ENCODE measurements at places on chromosomes 3 and 15.

DNA sequence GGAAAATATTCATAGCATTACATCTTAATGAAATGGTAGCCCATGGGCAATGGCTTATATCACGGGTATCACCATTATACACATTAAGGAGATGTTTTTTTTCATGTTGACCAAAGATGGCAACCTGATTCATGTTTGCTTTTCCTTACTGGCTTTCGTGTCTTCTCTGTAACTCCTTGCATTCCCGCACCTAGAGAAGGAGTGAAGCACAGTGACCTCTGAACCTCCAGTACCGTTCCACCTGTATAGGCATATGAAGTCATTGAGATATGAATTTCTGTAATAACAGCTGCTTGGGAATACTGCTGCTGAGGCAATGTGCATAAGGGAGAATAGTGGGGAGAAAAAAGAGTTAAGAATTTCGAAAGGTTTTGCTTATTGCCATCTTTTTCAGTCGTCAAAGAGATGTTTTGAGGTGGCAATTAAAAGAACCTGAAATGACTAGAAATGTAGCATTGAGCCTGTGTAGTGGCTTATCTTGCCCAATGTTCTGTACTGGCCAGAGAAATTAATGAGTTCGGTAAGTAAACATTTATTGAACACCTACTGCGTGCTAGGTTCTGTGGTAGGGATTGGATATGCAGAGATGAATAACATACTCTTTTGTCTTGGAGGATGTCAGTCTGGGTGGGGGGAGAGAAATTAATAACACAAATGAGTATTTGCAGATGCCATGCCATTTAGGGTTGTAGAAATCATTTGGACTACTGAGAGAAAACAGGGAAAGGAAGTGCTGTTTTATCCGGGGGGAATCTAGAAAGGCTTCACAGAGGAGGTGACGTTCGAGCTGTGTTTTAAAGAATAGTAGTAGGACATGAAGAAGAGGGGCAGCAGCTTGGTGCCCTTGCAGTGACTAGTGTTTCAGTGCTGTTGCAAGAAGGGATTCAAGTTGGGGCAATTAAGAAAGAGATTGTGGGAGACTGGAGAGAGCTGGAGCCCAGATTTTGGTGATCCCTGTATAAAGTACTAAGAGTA lies 2.5 kb downstream of the FEM1B start:
- DNase-seq: no peak

DNA sequence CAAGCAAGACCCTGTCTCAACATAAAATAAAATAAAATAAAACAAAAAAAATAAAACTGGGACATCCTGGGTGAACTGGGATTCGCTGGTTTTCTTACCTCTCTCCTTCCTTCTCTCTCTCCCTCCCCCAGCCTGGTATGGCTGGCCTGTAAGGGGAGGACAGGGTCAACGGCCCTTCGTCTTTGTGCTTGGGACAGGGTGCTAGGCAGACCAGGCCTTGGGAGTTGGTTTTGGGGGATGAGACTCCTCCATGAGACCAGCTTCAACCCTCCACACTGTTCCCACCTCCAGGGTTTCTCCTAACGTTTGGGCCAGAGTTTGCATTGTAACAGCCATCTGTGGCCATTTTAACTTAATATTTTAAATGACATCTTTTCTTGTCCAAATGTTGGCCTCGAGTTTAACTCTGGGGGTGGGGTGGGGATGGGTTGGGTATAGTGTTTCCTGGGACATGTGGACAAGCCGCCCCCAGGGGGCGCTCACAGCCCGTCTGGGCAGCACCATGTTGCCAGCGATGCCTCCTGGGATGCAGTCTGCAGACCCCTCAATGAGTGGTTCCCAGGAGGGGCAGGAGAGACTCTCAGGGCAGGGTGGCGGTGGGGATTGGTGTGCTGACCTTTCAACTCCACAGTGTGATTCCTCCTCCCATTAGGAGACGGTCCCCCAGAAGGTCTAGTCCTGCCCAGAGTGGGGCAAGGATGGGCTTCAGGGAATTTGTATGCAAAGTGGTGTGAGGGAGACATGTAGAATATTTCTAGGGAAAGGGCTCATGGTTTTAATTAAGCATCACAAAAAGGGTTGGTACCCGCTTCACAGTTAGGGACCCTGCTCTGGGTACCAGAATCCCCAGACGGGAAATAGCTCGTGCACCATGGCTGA lies 37.7 kb upstream of the LCTL start:
- DNase-seq: peak; percentile 94

GRCh38 chr3:27613846-27614500 lies 108.2 kb downstream of the EOMES start:
- no peak for DNase-seq

DNA sequence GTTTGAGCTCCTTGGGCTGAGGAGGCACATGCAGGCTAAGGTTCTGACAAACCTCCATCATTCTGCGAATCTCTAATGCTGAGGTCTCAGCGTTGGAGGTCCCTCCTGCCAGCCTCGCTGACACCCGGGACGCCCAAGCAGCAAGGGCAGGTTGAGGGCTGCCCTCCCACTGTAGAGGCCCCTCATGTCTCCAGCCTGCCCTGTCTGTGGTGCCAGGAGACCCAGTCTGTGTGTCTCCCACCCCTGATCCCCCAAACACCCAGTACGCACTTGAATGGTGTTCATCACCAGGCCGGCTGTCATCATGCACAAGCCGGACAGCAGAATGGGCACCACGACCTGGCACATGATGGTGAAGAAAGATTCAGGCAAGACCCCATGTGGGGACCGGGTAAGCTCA lies 27.8 kb downstream of the SLC41A3 start:
- DNase-seq: no peak

GRCh38 chr3:182978387-182978786 lies 2.0 kb downstream of the DCUN1D1 start:
- no peak for DNase-seq

GRCh38 chr3:15819576-15819975 lies 21.8 kb upstream of the ANKRD28 start:
- no peak for DNase-seq

GRCh38 chr3:194503081-194503531 lies 16.3 kb upstream of the ATP13A3 start:
- DNase-seq: no peak

DNA sequence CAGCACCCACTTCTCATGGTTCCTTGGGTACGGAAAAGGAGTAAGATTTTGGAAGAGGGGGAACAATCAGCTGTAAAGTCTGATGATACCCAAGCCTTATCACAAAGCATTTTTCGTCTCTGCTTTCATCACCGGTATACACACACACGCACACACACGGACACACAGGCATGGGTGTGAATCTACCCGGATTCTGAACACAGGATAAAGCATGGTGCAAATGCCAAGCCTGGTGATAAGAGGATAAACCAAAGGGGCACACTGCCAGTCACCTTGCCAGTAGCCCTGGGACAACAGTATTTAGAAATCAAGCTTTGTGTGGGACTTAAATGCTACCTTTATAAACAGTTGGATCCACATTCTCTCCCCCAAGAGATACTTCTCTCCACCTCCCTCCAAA lies 22.2 kb downstream of the FAM174B start:
- no peak for DNase-seq

DNA sequence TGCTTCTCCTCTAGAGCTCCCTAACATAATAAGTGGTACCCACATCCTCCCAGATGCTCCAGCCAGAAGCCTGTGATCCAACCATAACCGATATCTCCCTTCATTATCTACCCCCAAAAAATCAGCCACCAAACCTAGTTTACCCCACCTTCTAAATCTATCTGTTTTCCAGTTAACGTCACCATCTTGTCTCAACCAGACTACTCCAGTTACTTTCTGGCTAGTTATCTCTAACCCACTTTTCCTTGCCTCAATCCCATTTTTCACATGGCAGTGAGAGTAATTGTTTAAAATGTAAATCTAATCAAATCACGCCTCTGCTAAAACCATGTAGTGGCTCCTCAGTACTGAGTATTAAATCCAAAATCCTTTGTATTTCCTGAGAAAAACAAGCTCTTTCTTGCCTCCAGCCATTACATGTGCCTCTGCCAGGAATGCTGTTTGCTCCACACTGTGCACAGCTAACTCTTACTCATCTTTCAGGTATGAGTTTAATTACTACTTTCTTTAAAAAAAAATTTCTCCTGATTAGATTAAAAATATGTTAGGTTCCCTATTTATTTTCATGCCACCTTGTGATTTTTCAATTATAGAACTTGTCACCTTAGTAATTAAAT lies 15.4 kb downstream of the CCDC54 start:
- DNase-seq: no peak

DNA sequence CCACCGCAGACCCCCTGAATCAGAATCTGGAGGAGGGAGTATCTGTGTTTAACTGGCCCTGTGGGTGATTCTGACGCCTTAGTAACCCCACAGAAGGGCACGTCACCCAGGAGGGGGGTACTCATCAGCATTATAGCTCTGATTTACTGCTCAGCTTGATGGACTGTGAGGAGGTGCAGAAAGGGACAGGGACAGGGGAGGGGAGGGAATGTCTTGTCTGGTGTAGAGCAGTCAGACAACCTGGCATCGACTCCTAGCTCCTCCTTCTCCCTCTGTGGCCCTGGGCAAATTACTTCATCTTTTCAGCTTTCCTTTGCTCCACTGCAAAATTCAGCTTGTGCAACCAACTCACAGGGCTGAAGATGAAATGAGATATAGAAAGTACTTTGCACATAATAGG lies 42.3 kb upstream of the GLCE start:
- DNase-seq: no peak

DNA sequence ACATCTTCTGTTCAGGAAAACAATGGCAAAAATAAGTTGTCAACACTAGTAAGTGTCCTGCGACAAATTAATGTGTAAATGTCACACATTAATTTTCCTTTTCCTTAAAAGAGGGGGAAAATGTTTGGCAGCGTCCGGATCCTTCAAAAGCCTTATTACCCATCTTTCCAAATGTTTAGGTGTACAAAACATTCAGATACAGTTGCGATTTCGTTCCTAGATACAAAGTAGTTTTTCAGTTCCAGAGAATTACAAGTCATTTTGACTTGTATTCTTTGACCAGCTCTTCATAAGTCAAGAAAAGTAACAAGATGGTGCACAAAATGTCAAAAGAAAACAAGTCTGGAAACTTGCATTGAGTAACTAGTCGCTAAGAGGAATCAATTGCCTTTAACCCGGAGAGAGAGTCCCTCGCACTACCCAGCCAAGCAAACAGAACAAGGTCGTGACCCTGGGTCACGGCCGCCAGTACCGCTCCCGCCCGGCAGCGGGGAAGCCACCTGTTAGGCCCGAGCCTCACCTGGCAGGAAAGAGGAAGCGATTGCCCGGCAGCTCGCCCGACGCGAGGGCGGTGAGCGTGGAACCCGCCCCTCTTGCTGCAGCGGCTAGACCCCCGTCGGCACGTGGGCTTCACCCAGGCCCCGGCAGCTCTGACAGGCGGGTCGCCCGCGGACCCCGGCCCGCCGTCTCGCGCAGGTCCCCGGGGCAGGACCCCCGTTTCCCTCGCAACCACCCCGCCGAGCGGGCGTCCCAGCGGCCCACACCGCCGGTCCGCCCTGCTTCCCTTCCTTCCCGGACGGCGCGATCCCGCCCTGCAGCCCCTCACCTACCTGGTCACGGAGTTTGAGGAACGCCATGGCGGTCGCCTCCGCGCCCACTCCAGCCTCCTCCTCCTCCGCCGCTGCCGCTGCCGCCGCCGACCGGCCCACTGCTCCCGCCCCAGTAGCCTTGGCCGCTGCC lies 61.0 kb upstream of the ANKRD28 start:
- peak; percentile 3 for DNase-seq

DNA sequence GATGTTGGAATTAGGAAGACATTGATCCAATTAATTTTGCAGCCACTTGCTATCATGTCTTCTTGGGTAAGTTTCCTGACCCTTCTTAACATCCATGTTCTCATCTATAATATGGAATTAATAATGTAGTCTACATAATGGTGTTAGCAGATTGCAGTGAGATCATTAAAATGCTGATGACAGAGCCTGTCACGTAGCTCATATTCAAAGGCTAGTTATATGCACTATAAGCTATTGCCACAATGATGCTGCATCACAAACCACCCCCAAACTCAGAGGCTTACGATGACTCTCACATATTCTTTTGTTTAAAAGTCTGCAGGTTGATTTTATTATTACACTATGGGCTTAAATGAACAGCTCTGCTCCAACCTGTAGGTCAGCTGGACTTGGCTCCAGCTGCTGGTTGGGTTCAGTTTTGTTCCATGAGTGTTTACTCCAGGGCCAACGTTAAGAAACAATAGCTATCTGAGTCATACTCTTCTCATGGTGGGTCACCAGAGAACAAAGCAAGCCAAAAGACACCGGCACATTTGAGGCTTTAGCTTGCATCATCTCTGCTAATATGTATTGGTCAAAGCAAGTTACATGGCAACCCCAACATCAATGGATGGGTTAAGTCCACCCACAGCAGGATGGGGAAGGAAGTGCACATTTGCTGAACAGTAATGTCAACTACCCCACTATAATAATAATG lies 250.0 kb upstream of the SLCO3A1 start:
- no peak for DNase-seq

- no peak for DNase-seq
Measured at GRCh38 chr3:70990185-70990584, 593.3 kb downstream of the FOXP1 start.

DNA sequence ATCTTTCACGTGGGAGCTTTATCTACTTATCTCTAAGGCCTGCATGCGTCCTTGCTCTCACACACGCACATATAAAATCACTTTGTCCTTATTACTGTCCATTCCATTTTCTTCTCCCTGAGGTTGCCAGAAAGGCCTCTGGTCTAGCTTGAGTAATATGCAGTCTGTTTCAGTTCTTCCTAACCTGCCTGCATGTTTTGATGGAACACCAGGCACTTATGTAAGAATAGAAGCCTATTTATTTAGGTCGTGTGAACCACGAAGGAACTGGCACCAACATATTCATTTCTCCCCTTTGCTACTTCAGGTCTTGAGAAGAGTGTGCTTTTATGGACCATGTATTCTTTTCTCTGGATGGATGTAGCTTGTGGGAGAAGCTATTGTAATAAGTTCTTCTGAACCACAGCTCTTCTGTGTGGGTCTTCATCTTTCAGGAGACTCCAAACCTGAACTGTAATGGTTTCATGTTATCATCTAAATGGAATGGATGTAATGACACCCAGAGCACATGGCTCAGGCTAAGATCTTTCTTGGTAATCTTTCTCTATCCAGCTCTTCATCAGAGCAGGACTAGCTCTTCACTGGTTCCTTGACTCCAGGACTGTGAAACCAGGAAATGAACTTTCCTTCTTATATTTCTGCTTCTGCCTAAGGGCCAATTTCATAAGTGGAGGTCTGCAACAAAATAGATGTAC lies 53.8 kb downstream of the UBE2E2 start:
- DNase-seq: no peak

- DNase-seq: no peak
Measured at GRCh38 chr3:23663661-23664186, 142.0 kb upstream of the UBE2E1 start.

DNA sequence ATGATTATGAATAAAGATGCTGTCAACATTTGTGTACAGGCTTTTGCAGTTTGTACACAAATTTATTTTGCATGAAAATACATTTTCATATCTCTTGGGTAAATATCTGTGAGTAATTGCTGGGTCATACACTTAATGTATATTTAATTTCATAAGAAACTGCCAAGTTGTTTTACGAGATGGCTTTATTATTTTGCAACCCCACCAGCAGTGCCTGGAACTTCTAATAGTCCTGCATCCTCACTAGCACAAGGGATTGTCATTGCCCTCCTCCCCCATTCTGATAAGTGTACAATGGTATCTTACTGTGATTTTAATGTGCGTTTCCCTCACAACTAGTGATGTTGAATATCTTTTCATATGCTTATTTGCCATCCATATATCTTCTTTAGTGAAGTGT lies 45.2 kb downstream of the ASTE1 start:
- DNase-seq: no peak

GRCh38 chr3:149839896-149840295 lies 26.9 kb downstream of the RNF13 start:
- no peak for DNase-seq
